ENCODE measurements at places on chromosomes 1 and 21.

- DNase-seq: no peak
Measured at GRCh38 chr1:84997667-84998600, 1.0 kb upstream of the MCOLN2 start.

GRCh38 chr1:112800289-112800688, 85.2 kb upstream of the PPM1J start:
- no peak for DNase-seq

GRCh38 chr1:47915677-47916353, 81.4 kb downstream of the TRABD2B start:
- no peak for DNase-seq

GRCh38 chr1:226637147-226637935, 88.8 kb downstream of the STUM start:
- peak; percentile 42 for DNase-seq

DNA sequence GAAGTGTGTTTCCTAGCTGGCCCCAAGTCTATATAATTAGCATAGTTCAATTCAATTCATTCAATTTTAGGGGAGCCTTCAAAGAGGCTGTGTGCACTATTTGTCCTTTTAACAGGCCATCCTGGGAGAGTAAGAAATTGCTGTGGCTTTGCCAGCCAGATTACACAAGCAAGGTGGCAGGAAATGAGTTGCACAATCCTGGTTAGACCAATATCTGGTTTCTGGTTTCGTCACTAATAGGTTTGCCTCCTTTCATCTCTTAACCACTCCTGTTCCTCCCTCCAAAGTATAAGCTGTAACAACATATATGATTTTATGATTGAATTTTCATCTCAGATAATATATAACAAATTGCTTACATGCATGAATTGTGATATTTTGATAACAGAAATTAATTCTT, 84.1 kb upstream of the NEGR1 start:
- peak; percentile 16 for DNase-seq

GRCh38 chr1:1763657-1764621, 14.3 kb downstream of the NADK start:
- DNase-seq: no peak

GRCh38 chr1:223374064-223374610, 10.2 kb upstream of the SUSD4 start:
- DNase-seq: no peak

DNA sequence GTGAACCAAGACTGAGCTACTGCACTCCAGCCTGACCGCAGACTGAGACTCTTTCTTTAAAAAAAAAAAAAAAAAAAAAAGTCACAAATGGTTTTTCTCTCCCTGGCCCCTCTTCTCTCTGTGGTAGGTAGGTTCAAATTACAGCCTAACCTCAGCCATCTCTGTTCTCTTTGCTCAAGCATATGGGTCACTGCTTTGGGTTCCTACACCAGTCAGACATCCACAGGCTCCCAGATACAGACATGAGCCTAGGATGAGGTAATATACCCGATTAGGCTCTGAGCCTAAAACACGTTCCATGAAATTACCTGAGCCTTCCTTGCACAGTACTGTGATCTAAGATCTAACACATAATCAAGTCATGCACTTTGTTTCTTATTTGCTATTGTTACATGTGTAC, 90.5 kb upstream of the JAK1 start:
- DNase-seq: no peak

- DNase-seq: peak; percentile 41
Measured at GRCh38 chr1:156241311-156241811, 623 bp upstream of the BGLAP start.

- DNase-seq: no peak
Measured at GRCh38 chr1:53362270-53362669, 34.4 kb upstream of the LRP8 start.

Data from fibroblast of skin of scalp (primary cell).